ENCODE measurements at places on chromosomes 3 and 15.

- no peak for DNase-seq
- no peak overlapping the region for H3K4me3 ChIP-seq
- no peaks in the 10 kb centered on the region for H3K27me3 ChIP-seq
Measured at GRCh38 chr3:169342652-169343505, 320.6 kb downstream of the MECOM start.

GRCh38 chr15:63456258-63456657, 48.1 kb upstream of the USP3 start:
- no peaks in the 10 kb centered on the region for H3K4me1 ChIP-seq
- no peak overlapping the region for H3K4me3 ChIP-seq
- H3K27me3 ChIP-seq: no peaks in the 10 kb centered on the region
- no peak overlapping the region for H3K27ac ChIP-seq

- no peak overlapping the region for H3K4me3 ChIP-seq
- no peaks in the 10 kb centered on the region for H3K27me3 ChIP-seq
- H3K4me1 ChIP-seq: no peaks in the 10 kb centered on the region
- no peaks in the 10 kb centered on the region for H3K36me3 ChIP-seq
- DNase-seq: no peak
Measured at GRCh38 chr3:149395107-149396089, 17.9 kb upstream of the TM4SF1 start.

DNA sequence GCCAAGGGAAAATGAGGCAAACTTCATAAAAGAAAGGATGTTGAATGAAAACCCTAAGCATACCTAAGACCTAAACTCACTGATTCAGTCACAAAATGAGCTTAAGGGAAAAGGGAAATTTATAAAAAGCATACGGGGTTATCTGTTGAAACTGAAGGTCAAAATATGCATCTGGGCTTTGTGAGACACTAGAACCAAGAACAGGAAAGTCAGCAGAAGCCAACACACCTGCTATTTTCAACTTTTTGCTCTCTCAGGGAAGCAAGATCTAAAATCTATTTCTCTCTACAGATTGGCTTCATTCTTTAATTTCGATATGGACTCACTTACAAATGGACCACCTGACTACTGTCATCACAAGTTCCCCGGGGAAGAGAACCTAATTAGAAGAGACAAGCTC, 338.6 kb upstream of the NECTIN3 start:
- H3K4me1 ChIP-seq: peaks cover 10% of the 10 kb centered on the region
- no peaks in the 10 kb centered on the region for H3K36me3 ChIP-seq
- H3K4me3 ChIP-seq: no peak overlapping the region
- H3K27me3 ChIP-seq: no peaks in the 10 kb centered on the region

DNA sequence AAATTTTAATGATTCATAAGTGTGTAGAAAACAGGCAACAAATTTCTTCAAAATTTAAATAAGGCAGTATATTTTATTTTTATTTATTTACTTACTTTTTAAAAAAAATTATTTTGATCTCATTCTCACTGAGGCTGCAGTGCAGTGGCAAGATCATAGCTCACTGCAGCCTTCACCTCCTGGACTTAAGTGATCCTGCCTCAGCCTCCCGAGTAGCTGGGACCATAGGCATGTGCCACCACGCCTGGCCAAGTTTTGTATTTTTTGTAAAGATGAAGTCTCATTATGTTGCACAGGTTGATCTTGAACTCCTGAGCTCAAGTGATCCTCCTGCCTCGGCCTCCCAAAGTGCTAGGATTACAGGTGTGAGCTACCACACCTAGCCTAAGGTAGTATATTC, 61.2 kb upstream of the XRN1 start:
- no peaks in the 10 kb centered on the region for H3K27me3 ChIP-seq
- H3K36me3 ChIP-seq: peaks cover 24% of the 10 kb centered on the region
- no peak overlapping the region for H3K4me3 ChIP-seq

GRCh38 chr3:123753286-123753685, 130.8 kb downstream of the MYLK start:
- H3K4me3 ChIP-seq: no peak overlapping the region
- no peak overlapping the region for H3K27ac ChIP-seq
- H3K4me1 ChIP-seq: peaks cover 8% of the 10 kb centered on the region
- H3K36me3 ChIP-seq: no peaks in the 10 kb centered on the region

- no peak overlapping the region for H3K4me3 ChIP-seq
- no peak overlapping the region for H3K27ac ChIP-seq
- H3K27me3 ChIP-seq: no peaks in the 10 kb centered on the region
- H3K36me3 ChIP-seq: no peaks in the 10 kb centered on the region
- no peak for DNase-seq
Measured at GRCh38 chr3:152760591-152760990, 74.3 kb upstream of the P2RY1 start.

- peak overlapping the region; percentile 78 for H3K4me3 ChIP-seq
- no peak for DNase-seq
- no peaks in the 10 kb centered on the region for H3K36me3 ChIP-seq
Measured at GRCh38 chr15:75067123-75067830, 43.9 kb downstream of the PPCDC start.

DNA sequence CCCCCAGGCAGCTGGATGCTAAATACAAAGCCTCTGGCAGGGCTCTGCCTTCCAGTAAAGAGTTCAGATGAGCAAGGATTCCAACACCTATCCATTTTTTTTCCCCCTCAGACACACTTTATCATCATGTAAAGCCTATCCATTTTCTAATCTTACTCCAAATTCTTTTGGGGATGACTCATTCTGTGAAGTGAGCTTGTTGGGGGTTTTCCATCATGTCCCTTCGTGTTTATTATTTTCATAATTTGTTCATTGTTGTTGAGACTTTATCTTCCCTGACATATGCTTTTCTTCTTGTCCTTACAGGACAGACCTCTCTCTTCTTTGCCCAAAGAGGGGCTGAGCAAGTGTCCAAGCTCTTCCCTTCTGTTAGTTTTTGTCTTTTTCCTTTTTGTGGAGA, 34.7 kb upstream of the SH3BP5 start:
- no peak overlapping the region for H3K27ac ChIP-seq
- no peaks in the 10 kb centered on the region for H3K27me3 ChIP-seq
- DNase-seq: no peak
- no peaks in the 10 kb centered on the region for H3K4me1 ChIP-seq
- no peak overlapping the region for H3K4me3 ChIP-seq

DNA sequence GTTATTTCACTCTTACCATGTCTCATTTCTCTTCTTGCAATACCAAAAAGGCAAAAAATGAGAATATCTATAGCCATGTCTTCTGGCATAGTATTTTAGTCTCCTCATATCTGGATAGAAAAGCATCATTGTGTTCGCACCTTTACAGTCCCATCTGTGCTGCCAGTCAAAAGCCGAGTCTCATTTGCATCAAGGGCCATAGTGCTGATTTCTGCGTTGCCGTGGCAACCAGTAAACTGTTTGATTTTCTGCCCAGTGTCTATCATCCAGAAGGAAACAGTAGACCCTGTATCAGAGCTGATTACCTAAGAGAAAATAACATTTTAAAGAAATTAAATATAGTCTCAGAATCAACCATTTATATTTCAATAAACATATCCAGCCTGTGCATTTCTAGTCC, 86.1 kb upstream of the SERPINI2 start:
- no peaks in the 10 kb centered on the region for H3K27me3 ChIP-seq
- DNase-seq: no peak
- no peaks in the 10 kb centered on the region for H3K36me3 ChIP-seq
- H3K27ac ChIP-seq: no peak overlapping the region

- no peak overlapping the region for H3K4me3 ChIP-seq
- DNase-seq: no peak
- no peak overlapping the region for H3K27ac ChIP-seq
- no peaks in the 10 kb centered on the region for H3K36me3 ChIP-seq
- H3K4me1 ChIP-seq: peaks cover 3% of the 10 kb centered on the region
Measured at GRCh38 chr3:56048331-56048730, 419.9 kb downstream of the ERC2 start.

DNA sequence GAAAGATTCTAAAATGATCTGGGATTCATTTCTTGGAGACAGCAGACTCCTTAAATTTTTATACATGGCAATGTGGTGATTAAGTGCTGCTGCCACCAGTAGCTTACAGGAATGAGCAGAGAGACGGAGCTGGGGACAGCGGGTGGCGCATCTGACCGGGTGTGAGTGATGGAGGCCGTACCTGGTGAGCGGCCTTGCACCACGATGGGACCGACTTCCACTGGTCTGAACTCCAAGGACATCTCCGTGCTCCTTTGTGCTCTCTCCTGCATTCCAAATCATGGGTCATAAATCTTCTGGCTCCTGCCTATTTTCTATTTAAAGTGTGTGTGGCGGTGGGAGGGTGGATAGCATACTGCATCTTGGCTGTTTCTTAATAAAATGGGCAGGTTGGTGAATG, 262.6 kb downstream of the ABHD5 start:
- H3K27ac ChIP-seq: no peak overlapping the region
- no peak for DNase-seq
- no peaks in the 10 kb centered on the region for H3K4me1 ChIP-seq
- H3K36me3 ChIP-seq: no peaks in the 10 kb centered on the region

- no peaks in the 10 kb centered on the region for H3K4me1 ChIP-seq
- peaks cover 18% of the 10 kb centered on the region for H3K36me3 ChIP-seq
- no peak overlapping the region for H3K27ac ChIP-seq
Measured at GRCh38 chr15:78937132-78937739, 7.6 kb downstream of the CTSH start.

- no peaks in the 10 kb centered on the region for H3K27me3 ChIP-seq
- no peak for DNase-seq
- no peak overlapping the region for H3K4me3 ChIP-seq
Measured at GRCh38 chr3:111301238-111301798, 229.7 kb downstream of the NECTIN3 start.

- peak; percentile 84 for DNase-seq
- H3K27ac ChIP-seq: no peak overlapping the region
- H3K36me3 ChIP-seq: no peaks in the 10 kb centered on the region
Measured at GRCh38 chr3:185582236-185582635, 3.9 kb upstream of the SENP2 start.

DNA sequence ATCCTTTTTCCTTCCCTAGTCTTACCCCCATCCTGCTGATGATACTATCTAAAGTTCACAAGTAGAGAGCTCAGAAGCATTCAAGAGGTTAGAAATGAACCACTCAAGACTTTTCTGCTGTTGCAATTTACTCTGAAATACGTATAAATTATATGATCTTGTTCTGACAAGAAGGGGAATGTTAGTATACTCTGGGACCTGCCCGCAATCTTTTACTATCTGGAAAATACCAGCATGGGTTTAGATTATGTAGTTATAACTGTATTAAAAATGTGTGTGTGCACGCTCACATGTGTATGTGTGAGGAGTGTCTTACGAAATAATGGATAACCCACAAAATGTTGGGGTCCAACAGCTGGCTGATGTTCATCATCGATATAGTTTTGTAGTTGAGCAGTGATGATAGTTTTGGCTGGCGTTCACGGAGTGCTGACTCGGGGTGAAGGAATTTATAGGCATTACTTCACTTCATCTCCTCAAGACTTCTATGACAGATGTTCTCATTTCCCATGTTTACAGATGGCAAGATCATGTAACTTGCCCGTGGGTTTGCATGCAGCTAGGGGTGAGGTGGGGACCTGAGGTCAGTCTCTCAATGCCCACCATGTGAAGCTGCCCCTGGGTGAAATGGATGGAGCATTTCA, 297.5 kb upstream of the LYSMD4 start:
- H3K36me3 ChIP-seq: no peaks in the 10 kb centered on the region
- H3K4me1 ChIP-seq: no peaks in the 10 kb centered on the region
- no peak overlapping the region for H3K27ac ChIP-seq
- H3K27me3 ChIP-seq: no peaks in the 10 kb centered on the region
- DNase-seq: peak; percentile 7

DNA sequence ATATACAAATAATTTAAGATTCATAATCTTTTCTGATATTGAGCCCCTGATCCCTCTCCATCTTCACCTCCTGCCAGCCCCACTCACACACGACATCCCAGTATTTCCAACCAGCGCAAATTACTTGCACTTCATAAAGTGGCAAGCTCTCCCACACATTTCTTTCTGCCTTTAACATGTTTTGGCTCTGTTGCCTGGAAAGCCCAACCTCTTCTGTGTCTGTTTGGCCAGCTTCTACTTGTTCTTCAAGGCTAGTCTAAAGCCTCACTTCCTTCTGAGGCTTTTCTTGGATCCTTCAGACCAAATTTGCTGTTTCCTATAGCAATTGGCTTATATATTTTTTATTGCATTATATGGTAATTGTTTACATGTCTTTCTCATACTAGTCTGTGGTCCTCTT, 5.1 kb upstream of the TM6SF1 start:
- H3K27me3 ChIP-seq: peaks cover 7% of the 10 kb centered on the region
- H3K27ac ChIP-seq: no peak overlapping the region
- H3K36me3 ChIP-seq: no peaks in the 10 kb centered on the region
- H3K4me1 ChIP-seq: no peaks in the 10 kb centered on the region
- DNase-seq: no peak
- H3K4me3 ChIP-seq: no peak overlapping the region
